ENCODE measurements at places on chromosomes 13 and 19.

GRCh38 chr13:73966331-73966730, 167.9 kb downstream of the KLF12 start:
- no peak for DNase-seq

DNA sequence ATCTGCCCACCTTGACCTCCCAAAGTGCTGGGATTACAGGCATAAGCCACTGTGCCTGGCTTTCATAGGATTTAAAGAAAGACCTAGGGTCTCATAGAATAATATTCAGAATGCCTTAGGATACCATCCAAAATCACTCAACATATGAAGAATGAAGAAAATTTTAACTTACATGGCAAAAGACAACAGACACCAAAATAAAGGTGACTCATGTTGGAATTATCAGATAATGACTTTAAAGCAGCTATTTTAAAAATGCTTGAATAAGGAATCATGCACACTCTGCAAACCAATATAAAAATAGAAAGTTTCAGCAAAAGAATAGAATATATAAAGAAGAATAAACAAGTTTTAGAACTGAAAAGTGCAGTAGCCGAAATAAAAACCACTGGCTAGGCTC, 29.3 kb downstream of the ZNF566 start:
- no peak for DNase-seq

GRCh38 chr13:47829690-47830089, 171.4 kb downstream of the SUCLA2 start:
- no peak for DNase-seq

DNA sequence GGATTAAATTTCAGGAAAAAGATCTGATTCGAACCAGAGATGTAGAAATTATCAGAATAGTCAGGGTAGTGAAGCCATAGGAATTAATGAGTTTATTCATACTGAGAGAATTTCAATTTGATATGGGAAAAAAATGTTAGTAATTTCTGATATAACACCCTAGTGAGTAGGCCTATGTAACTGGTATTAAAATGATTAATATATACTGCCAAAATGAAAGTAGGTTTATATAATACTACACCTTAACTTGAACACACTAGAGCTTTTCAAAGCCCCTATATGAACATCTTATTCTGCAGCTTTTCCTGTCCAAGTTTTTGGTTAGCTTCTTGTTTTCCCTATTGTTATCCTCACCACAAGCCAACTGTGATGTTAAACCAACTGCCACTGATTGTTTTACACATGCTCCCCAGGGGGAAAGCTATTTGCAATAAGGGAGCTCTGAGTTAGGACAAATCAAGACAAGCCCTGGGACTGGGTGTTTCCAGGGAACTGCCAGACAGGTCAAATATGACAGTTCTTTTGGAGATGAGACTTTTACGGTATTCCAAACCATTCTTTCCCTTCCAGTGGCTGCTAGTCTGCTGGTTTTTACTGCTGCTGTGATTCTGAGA, 45.3 kb downstream of the FNDC3A start:
- no peak for DNase-seq

GRCh38 chr19:49591731-49592485, 926 bp downstream of the PRR12 start:
- no peak for DNase-seq

DNA sequence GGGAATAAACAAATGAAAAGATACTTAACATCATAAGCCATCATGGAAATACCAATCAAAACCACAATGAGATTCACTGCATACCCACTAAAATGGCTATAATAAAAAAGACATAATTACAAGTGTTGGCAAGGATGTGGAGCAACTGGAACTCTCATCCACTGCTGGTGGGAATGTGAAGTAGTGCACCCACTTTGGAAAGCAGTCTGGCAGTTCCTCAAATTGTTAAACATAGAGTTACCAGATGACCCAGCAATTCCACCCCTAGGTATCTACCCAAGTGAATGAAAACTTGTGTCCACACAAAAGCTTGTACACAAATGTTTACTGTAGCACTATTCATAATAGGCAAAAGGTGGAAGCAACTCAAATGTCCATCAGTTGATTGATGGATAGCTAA, 46.9 kb downstream of the FLT1 start:
- DNase-seq, result no peak

DNA sequence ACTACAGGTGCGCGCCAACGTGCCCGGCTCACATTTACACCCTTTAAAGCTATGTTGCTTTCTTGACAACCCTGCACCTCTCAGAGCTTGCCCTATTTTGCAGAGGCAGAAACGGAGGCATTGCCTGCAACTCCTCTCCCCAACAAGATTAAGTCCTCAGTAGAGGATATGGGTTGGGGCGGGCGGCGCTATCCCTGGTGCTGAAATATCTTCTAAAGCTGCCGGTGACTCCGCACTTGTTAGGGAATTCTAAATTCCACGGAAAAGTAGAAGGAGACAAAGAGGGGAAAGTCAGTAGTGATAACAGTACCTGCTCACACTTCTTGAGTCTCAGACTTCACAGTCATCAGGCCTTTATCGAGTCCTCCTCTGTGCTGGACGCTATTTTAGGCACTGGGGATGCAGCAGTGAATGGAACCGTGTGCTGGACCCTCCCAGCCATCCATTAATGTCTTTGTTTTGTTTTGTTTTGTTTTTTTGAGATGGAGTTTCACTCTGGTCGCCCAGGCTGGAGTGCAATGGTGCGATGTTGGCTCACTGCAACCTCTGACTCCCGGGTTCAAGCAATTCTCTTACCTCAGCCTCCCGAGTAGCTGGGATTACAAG, 18.0 kb downstream of the SLC5A5 start:
- DNase-seq, result no peak

DNA sequence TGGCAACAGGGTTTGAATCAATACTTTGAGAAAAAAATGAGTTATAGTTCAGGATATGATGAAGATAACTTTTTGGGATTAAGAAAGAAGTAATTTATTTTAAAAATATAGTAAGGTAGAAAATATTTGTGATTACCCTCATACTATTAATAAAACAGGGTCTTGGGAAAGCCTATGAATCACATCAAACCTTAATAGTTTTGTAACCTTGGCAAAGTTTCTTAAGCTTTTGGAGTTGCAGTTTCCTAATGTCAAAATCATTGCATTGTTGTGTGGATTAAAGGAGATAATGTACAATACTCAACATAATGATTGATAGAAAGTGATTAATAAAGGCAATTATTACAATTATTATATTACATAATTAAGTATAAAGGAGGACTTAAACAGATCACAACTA, 149.0 kb downstream of the LMO7 start:
- DNase-seq, result no peak

DNA sequence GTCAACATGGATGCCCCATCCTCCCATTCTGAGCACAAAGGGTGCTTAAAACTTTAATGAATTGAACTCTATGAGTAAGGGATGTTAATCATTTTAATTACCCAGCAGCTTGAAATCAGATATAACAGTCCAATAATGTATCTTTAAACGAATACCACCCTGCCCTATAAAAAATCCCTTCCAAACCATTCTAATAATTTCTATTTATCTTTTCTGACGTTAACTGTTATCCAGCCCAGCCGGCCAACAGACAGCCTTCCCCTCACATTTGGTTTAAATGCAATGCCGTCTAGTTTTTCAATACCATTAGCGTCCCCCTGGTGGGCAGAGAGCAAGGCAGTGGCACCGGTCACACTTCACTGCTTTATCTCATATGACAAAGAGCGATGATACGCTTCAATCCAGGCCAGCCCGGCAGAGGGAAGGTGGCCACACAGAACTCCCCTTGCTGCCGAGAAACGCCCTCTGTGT, 402.2 kb upstream of the ZNF507 start:
- no peak for DNase-seq

DNA sequence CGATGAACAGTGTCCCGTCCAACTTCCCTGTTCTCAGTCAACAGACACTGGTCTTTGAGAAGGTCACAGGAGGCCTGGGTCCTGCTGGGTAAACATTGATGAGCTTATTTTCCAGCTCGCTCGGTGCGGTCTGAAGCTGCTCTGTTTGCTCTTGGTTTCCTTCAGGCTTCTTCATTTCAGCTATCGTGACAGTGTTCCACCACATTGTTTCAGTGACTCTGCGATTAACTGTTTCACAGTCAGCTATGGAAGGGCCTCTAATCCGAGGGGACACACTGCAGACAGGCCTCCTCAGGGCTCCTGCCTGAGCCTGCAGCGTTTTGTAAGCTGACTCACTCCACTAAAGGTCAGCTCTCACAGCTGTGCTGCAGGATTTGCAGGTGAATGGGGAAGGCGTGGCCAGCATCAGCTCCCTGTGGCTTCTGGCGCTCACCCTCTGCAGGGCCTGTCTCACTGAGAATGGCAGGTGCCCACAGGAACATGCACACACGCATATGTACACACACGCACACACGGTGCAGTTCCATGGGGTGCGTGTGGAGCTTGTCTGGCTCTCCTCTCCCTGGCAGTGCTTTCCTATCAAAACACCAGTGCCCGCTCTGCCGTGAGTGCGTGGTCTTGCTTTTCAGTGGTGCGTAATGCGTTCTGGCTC, 62.9 kb upstream of the MCF2L start:
- DNase-seq, result no peak

DNA sequence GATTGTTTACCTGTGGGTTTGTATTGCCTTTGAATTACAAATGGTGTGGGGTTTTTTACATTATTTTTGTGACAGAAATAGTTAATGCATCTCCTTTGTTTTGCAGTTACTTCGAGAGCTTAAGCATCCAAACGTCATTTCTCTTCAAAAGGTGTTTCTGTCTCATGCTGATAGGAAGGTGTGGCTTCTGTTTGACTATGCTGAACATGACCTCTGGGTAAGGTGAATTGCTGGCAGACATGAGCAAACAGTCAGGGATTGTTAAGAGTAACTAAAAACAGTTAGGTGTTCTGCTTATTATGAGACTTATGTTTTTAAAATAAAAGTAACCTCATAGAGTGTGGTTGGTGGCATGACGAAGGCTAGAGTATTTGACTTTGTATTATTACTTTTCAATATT, 95.0 kb downstream of the CDK8 start:
- DNase-seq, result no peak

Measured in NCI-H1436 treated with DMSO at 0.1 percent for 48 hours (cell line).